ENCODE measurements at places on chromosomes 13 and 19.
A peak's percentile ranks its signal among the peaks of the same experiment; 100 is the strongest.

DNA sequence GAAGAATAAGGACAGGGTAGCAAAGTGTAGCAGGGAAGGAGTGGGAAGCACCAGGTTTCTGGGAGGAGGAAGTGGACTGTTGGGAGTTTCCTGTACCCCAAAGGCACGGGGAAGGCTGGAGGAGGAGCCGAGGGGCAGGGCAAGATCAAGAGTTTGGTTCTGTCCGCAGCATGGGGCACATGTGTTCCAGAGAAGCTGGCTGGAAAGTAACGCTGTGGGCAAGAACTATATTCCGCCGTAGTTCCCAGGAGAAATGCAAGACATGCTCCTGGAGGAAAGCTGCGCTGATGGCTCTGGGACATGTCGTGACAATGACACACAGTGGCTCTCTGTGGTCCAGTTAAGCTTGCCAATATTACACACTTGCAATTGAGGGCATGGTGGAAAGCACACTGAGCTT is 51.7 kb upstream of the KPNA3 start:
- no peaks in the 10 kb centered on the region for H3K36me3 ChIP-seq
- DNase-seq = no peak
- H3K27ac ChIP-seq = no peak overlapping the region
- H3K27me3 ChIP-seq = no peaks in the 10 kb centered on the region

DNA sequence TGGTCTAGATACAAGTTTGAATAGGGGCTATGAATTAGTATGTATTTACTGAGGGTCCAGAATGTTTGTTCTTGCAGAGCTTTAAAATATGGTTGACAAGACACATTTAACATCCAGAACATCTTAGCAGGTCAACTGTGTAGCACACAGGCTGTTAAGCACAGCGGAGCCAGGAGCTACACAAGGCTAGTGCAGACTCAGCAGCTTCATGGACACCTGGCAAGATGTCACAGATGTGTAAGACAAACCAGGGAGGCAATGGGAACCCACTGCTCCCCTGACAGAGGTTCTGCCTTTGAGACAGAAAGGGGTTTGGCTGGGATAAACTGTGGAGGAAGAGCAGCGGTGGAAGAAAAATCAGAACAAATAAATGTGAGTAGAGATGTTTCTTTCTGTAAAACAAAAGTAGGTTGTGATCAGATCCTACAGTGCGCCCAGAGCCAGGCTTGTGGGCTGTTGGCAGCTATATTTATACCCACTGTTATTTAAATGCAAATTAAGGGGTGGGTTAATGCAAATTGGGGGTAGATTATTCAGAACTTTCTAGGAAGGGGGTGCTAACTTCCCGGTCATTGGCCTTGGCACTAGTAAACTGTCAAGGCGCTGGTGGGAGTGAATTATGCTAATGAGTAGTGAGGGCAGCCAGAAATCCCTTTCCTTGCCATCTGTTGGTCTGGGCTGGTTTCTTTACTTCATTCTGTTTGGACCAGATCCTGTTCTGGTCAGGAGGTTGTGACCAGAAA is 33.0 kb downstream of the MIPEP start:
- no peak for DNase-seq
- H3K27ac ChIP-seq = no peak overlapping the region
- no peaks in the 10 kb centered on the region for H3K27me3 ChIP-seq
- peaks cover 4% of the 10 kb centered on the region for H3K4me1 ChIP-seq

DNA sequence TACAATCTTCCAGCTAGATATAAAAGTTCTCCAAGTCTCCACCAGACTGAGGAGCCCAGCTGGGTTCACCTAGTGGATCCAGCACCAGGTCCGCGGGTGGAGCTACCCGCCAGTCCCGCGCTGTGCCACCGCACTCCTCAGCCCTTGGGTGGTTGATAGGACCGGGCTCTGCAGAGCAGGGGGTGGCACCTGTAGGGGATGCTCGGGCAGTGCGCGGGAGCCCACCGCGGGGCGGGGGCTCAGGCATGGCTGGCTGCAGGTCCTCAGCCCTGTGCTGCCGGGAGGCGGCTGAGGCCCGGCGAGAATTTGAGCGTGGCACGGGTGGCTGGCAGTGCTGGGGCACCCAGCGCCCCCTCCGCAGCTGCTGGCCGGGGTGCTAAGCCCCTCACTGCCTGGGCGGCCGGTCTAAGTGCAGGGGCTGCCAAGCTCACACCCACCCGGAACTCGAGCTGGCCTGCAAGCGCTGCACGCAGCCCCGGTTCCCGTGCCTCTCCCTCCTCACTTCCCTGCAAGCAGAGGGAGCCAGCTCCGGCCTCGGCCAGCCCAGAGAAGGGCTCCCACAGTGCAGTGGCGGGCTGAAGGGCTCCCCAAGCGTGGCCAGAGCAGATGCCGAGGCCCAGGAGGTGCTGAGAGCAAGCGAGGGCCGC is 542.8 kb upstream of the PCDH9 start:
- no peak for DNase-seq
- H3K4me1 ChIP-seq = no peaks in the 10 kb centered on the region
- H3K27me3 ChIP-seq = no peaks in the 10 kb centered on the region
- no peak overlapping the region for H3K27ac ChIP-seq
- no peak overlapping the region for H3K4me3 ChIP-seq

- no peaks in the 10 kb centered on the region for H3K4me1 ChIP-seq
- peak overlapping the region; percentile 38 for H3K27ac ChIP-seq
- peaks cover 13% of the 10 kb centered on the region for H3K36me3 ChIP-seq
- H3K4me3 ChIP-seq = no peak overlapping the region
Observed at GRCh38 chr19:7823686-7824301, 6.2 kb upstream of the EVI5L start.

- H3K4me3 ChIP-seq = no peak overlapping the region
- H3K36me3 ChIP-seq = no peaks in the 10 kb centered on the region
- no peaks in the 10 kb centered on the region for H3K27me3 ChIP-seq
Observed at GRCh38 chr13:20494656-20495055, 31.0 kb downstream of the CRYL1 start.

- H3K36me3 ChIP-seq = peaks cover 3% of the 10 kb centered on the region
- H3K27me3 ChIP-seq = peaks cover 15% of the 10 kb centered on the region
- no peak overlapping the region for H3K4me3 ChIP-seq
- peaks cover 7% of the 10 kb centered on the region for H3K4me1 ChIP-seq
- no peak for DNase-seq
Observed at GRCh38 chr19:8690753-8691539, 7.6 kb downstream of the ACTL9 start.

DNA sequence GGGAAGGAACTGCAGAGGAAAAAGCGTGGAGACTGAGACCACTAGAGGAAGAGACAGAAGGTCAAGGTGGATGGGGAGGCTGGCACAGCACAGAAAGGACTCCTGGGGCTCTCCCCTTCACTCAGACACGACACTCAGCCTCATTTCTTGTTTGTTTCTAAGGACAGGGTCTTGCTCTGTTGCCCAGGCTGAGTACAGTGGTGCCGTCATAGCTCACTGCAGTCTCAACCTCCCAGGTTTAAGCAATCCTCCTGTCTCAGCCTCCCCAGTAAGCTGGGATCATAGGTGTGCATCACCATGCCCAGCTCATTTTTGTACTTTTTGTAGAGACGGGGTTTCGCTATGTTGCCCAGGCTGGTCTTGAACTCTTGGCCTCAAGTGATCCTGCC is 11.4 kb upstream of the SEMA6B start:
- no peaks in the 10 kb centered on the region for H3K4me1 ChIP-seq
- peaks cover 40% of the 10 kb centered on the region for H3K27me3 ChIP-seq
- H3K36me3 ChIP-seq = no peaks in the 10 kb centered on the region
- no peak for DNase-seq
- H3K4me3 ChIP-seq = no peak overlapping the region

DNA sequence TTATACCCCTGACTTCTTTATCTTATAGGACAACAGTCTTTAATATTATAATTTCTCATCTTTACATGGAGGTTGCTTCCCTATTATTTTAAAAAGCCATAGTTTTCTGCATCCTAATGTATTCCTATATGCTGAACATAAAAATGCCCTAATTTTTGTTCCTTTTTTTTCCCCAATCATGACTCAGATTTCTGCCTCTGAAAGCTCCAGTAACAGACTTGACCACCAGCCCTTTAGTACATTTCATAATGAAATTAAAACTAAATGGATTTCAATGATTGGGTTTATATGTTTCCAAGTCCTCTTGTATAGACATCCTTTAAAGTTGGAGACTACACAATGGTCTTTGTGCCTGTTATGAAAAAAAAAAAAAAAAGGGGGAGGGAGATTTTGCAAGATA is 712.5 kb downstream of the DIAPH3 start:
- no peak for DNase-seq
- H3K27me3 ChIP-seq = peaks cover 20% of the 10 kb centered on the region
- no peak overlapping the region for H3K4me3 ChIP-seq
- H3K4me1 ChIP-seq = peaks cover 6% of the 10 kb centered on the region

Measured in effector memory CD8-positive, alpha-beta T cell (primary cell).